ENCODE measurements at places on chromosomes 7 and 10.
A peak's percentile ranks its signal among the peaks of the same experiment; 100 is the strongest.

GRCh38 chr7:71414490-71414889 is 282.5 kb downstream of the GALNT17 start:
- no peak for DNase-seq

DNA sequence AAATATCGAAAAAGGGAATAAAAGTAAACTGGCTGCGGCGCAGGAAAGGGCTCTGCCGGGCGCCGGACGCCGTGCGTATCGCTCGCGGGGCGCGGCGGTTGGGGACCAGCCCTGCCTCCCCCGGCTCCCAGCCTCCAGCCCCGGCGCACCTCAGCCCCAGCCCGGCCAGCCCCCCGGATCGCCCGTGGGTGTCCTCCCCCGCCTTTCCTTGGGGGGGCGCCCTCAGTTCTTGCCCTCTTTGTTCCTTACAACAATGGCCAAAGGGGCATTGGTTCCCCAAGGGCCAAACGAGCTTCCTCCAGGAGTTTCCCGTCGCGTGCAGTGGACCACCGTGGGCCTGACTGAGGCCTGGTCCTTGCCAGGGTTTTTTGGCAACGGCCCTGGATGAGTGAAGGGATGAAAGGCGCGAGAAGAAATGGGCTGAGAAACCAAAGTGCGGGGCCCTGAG is 1.2 kb downstream of the MACROH2A2 start:
- no peak for DNase-seq

- DNase-seq: no peak
Observed at GRCh38 chr10:106897719-106898118, 266.8 kb downstream of the SORCS1 start.

DNA sequence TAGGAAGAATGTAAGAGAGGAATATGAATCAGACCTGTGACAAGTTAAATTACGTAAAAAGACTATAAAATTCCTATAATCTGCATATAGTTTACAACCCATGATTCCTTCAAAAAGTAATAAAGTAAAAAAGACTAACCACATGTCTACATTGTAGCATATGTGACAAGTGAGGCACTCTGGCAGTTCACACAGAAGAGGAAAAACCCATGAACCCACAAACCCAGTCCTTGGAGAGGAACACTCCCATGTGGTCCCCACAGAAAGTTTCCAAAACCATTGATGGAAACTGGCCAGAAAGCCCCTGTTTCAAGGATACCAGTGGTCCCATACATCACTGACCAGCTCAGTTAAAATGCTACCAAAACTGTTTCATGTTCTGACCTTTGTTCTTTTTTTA is 15.7 kb downstream of the KDM7A start:
- no peak for DNase-seq

GRCh38 chr10:23095966-23096801 is 805 bp downstream of the MSRB2 start:
- peak; percentile 35 for DNase-seq

- peak; percentile 67 for DNase-seq
Observed at GRCh38 chr10:77926566-77927401, at the start of gene DLG5. DLG5 (minus strand) TSS chr10:77926755; CDS start chr10:77926520, 235 bp downstream.

DNA sequence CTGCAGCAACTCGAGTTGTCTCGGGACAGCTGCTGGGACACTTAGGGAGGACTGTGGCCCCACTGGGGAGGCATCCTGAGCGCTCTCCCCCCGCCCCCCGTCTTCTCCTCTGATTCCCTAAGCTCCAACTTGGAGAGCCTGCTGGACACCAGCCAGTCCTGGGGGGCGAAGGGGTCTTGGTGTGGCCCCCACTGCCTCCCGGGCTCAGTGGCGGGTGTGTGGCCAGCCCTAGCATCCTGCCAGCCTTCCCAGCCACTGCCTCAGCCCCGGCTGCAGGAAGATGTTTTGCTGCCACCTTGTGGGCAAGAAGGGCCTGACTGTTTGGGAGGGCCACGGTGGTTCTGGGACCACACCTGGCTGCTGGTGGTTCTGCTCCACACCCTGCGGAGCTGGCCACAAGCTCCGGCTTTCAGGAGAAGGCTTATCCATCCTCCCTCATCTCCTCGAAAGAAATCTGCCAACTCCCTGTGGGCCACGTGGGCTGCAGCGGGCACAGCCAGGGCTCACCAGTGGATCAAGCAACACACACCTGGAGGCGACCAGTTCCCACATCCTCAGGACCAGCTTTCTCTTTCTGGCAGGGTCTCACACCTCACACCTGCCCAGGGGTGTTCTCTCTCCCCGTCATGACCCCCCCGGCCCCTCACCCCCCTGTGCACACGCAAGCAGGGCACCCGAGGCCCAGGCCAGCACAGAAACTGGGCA is 24.8 kb downstream of the AGAP3 start:
- peak; percentile 72 for DNase-seq

- peak; percentile 97 for DNase-seq
Observed at GRCh38 chr10:72331575-72332422, 22.9 kb downstream of the DNAJB12 start.

GRCh38 chr7:151819866-151820265 is 57.0 kb downstream of the PRKAG2 start:
- no peak for DNase-seq

DNA sequence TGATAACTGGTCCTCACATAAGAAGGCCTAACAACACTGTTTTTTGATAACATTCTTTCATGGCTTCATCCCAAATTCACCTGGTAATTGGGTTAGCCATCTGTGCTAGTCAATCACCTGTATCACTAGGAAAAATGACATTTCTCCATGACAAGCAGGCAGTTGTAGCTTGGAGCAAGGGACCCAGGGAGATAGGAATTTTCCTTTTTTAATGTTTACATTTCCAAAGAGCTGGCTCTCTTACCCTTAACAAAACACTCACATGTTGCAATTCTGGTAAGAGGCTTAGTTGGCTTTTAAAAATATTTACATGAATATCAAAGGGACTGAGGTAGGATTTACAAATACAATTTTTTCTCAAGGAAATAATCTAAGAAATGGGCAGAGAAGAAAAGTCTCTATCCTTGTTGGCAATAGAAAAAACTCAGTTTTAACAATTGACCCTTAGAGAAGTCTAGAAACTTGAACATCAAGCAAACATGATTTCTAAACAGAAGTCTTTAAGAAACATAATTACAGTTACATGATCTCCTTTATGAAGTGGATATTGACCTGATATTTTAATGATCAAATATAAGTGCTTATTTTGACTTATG is 16.1 kb upstream of the AKR1C1 start:
- DNase-seq: no peak

GRCh38 chr7:27639851-27640250 is 22.8 kb downstream of the HIBADH start:
- no peak for DNase-seq

DNA sequence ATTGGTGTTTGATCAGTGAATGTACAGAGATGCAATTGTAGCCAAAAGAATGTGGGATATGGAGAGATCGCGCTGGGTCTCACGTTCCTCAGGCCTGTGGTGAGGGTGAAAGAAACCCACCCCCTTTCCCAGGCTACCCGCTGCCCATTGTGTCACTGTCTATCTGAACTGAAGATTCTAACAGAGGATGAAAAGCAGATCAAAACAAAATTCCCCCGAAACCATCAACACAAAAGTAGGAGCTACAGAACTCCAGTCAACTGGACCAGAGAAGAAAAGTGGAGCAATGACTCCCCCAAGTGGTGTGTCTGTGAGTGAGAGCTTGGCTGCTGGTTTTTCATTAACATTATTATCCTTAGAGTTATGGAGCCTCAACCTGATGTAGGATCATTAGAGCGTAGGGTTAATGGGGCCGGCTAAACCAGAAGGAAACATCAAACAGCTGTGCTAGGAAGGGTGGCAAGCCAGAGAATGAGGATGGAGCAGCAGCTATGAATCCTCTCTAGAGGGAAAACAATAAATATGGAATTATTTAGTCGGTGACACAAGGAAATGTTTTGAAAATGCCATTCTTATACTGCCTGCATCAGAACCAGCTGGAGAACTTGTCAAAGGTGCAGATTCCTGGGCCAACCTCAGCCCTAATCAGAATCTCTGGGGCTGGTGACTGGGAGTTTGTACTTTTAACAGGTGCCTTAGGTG is 38.3 kb downstream of the AKR1B1 start:
- peak; percentile 58 for DNase-seq

GRCh38 chr10:33233221-33233620 is 101.2 kb downstream of the NRP1 start:
- no peak for DNase-seq

DNA sequence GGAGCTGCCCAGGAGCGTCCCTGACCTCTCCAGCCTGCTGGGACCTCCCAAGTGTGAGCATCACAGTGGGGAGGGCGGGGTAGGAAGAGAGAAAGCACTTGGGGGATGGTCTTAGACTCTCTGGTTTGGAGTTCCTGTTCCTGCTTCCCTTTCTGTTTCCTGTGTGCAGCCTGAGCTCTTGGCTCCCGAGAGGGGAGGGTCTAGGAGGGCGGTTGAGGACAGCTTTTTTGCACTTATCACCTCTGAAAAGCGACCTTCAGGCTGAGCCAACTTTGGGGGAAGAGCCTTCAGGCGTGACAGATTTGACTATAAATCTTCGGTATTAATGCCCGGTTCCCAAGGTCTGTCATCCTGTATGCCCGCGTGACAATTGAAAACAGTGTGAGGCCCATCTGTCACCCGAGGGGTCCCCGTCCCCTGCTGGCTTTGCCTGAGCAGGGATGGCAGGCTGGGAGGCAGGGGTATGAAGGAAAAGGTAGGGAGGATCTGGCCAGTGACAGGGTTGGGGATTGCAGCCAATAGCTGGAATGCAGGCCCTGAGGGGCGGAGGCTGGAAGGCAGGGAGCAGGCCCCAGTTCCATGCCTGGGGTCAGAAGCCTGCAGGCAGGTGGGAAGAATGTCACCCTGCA is 78.6 kb downstream of the CDH23 start:
- DNase-seq: no peak

DNA sequence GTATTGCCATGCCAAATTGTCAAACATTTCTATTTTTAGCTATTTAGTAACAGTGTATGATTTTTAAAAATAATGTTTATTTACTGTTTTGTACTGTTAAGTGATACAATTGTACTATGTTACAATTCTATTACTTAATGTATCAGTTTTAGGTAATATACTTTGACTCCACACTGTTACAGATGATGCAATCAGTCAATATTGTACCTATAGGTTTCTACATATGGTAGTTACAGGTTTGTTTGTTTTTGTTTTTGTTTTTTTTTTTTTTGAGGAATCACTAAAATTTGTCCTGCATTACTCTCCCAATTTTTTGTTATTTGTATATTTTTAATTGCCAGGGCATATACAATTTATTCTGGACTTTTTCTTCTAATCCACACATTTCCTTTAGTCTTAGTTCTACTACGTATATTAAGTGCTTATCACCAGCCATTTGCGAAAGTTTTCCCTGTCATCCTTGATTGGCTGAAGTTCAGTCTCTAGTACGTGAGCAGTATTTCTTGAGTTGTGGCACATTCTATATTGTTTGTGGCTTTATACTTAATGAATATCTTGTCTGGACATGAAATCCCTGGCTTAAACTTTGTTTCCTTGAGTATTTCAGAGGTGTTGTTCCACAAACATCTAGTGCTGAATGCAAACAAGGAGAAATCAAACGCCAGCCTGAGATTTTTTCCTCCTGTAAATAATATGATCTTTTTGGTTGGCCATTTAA is 114.1 kb downstream of the MAGI2 start:
- DNase-seq: no peak

DNA sequence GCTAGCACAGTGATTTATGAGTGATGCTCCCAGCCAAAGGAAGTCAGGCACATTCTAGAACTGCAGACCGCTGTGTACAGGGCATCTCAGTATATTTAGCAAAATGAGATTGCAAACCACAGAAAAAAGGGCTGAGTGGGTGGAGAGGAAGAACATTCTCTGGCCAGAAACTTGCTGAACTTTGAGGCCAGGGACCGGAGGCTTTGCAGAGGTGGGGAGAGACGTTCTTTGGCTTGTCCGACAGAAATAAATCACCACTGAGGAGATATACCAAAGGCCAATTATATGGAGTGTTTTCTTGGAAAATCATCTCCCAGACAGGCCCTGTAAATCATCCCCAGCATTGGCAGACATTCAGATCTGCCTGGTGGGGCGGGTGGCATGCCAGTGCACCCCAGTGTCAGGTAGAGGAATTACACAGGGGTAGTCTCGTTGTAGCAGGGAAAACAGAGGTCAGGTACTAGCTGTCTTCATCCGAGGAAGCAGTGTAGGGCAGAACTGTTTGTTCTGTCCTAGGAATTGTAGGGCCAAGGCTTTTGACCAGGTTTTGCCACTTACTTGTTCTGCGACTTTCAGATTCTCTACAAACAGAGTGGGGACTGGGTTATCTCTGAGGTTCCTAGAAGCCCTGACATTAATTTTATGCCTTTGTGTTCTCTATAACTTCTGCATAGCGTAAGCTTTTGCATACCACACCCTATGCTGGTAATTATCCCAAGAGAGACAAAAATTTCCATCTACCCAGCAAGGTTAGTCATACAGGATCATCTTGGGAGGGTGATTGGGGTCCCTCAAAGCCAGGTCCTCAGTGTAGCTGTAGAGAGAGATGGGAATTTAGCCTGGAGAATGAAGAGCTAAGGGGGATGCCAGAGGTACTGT is 655.6 kb downstream of the LRMDA start:
- DNase-seq: no peak

- no peak for DNase-seq
Observed at GRCh38 chr10:96685306-96685705, 35.0 kb downstream of the PIK3AP1 start.

Data from substantia nigra (tissue), 51 donors.